ENCODE measurements at places on chromosomes 7 and 10.

GRCh38 chr7:135709508-135709907 is 18.5 kb downstream of the SLC13A4 start:
- DNase-seq = no peak

DNA sequence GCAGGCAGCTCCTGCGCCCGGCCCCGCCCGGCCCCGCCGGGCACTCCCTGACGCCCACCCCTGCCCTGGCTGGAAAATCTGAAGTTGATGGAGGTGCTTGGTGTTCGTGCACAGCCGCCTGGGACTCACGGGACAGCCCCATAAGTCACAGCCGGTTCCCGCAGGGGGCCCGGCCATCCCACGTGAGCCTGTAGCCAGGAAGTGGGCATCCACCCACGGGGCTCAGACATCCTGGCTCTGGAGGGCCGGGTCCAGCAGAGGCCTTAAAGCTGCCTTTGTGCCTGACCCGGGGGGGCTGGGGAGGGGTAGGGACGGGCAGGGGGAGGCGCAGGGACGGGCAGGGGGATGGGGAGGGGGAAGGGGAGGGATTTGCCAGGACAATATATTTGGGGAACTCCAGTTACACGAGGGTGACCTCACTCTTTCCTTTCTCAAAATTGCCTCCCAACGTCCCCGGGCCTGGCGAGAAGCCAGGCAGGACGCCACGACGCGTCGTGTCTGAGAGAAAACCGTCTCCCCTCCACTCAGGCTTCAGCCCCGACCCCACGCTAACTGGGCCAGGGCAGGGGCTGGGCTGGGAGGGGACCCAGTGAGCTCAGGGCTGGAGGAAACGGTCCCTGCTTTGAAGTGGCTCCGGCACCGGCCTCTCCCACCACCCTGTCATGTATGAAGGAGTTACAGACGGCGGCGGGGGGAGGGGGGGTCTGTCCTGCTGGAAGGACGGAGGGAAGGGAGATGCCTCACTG is 82.1 kb upstream of the PDGFA start:
- DNase-seq = no peak

GRCh38 chr7:151311294-151311864 is 30.2 kb upstream of the NUB1 start:
- DNase-seq = peak; percentile 19

GRCh38 chr7:106824458-106824857 is 40.6 kb upstream of the PIK3CG start:
- no peak for DNase-seq

GRCh38 chr10:109906316-109906715 is 17.0 kb downstream of the XPNPEP1 start:
- no peak for DNase-seq

DNA sequence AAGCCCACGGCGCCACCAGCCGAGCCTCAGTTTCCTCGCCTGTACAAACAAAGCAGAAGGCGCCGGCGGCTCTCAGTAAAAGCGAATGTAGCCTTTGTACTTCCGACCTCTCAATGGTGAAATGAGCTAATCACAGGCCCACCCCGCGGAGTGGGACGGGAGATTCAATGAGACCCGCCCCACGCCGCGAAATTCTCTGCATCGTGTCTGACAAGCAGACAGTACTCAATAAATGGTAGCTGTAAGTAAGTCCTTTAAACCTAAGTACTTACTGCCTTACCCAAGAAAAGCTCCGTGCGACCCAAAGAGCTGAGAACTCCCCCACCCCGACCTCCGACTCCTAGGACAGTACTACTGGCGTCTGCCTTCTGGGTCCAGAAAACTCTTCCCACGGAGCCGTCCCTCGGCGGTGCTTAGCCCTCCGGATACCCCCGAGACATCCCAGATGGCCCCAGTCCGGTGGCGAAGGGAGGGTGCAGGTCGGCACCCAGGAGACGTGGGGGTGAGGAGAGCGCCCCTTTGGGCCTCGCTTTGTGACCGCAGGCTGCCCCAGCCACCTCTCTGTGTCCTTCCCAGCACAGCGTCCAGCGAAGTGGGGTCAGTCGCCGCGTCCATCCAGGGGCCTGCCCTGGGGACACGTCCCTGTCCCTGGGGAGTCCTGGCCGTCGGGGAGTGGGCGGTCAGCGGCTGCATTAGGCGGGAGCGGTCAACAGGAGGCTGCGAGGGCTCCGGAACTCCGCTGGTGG is 972 bp upstream of the CXCL12 start:
- no peak for DNase-seq

GRCh38 chr10:93039110-93039509 is 21.5 kb upstream of the CYP26C1 start:
- DNase-seq = no peak

- no peak for DNase-seq
These were observed 60.9 kb downstream of the STK17A start for GRCh38 chr7:43643846-43644245.

DNA sequence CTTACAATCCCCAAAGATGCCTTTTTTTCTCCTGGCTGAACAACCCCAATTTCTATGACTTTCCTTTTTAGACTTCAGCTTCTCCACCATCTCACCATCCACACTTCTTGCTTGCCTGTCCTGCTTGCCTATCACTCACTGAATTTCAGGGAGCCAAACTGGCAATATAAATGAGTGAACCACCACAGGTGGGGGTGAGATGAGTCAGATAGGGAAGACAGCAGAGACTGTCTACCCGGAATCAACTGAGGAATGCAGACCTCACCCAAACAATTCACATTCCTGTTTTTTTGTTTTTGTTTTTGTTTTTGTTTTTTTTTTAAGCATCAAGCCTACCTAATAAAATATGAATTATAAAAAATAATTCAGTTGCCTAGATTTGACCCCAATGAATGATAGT is 273.8 kb downstream of the NRG3 start:
- no peak for DNase-seq

DNA sequence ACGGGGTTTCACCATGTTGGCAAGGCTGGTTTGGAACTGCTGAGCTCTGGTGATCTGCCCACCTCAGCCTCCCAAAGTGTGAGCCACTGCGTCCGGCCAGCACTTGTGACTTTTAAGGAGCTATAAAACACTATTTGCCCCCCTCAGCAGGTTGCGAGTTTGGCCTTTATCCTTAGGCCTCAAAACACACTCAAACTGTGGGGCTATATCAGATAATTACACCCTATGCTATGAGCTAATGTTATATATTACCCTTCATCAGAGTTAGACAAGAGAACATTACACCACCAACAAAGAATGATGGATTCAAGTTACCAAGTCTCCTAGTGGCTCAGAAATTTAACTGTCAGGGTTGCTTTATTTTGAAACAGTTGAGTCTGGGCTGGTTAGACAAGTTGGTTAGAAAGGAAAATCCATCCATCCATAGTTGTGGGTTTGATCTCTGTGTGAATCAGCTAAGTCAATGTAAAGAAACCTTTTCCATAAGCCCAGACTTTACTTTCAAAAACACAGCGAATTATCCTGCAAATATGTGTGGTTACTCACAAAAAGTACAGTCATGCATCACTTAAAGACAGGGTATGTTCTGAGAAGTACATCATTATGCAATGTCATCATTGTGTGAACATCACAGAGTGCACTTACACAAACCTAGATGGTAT is 115.8 kb downstream of the SEMA3D start:
- DNase-seq = no peak

DNA sequence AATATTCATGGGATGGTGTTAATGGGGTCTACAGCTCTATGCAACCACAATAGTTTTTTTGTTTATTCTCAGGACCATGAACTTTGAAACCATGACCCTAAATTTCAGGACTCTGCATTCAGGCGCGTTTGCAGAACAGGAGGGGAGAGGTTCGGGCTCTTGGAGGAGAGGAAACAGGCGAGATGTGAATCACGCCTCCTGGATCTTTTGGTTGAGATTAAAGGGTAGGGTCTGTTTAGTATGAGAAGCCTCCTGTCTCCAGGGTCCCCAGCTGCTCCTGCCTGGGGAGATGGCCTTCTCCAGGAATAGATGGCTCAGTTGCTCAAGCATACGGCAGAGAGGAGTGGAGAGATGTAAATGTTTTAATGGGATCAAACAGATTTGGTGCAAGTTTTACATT is 18.2 kb downstream of the TLL2 start:
- no peak for DNase-seq

DNA sequence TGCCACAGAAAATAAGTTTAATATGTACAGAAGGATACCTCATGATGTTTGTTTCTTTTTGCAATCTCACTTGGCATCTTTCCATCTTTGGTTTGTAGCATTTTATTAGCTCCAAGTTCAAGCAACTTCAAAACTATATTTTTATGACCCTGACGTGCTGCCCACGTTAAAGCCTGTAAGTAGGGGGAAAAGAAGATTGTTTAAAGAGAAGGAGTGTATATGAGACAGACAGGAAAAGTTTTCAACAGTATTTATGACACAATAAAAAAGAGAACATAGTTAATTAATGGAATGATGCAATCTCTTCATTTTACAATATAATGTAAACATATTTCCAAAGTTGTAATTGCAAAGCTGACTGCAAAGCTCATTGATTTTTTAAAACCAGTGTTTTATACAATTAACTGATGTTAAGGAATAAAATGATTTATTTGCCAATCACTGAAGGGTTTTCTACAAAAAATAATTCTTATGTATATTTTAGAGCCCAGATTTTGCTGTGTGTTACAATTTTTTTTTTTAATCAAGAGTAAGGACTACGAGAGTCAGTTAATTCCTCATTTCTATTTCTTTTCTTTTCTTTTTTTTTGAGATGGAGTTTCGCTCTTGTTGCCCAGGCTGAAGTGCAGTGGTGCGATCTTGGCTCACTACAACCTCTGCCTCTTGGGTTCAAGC is 42.5 kb downstream of the ASZ1 start:
- DNase-seq = no peak

DNA sequence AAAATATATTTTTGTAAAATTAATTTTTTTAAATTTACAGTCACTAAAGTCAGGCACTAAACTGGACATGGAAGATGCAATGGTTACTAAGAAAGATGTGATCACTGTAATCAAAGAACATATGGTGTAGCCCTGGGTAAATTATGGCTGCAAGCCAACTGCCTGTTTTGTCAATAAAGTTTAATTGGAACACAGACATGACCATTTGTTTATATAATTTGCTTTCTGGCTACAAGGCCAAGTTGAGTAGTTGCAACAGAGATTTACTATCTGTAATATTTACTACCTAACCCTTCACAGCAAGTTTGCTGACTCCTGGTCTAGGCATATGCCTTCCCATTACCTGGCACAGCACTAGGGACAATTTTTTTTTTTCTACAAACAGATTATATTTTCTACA is 448.9 kb downstream of the ADRA2A start:
- DNase-seq = no peak

GRCh38 chr10:114350751-114351150 is 53.6 kb downstream of the AFAP1L2 start:
- DNase-seq = no peak

DNA sequence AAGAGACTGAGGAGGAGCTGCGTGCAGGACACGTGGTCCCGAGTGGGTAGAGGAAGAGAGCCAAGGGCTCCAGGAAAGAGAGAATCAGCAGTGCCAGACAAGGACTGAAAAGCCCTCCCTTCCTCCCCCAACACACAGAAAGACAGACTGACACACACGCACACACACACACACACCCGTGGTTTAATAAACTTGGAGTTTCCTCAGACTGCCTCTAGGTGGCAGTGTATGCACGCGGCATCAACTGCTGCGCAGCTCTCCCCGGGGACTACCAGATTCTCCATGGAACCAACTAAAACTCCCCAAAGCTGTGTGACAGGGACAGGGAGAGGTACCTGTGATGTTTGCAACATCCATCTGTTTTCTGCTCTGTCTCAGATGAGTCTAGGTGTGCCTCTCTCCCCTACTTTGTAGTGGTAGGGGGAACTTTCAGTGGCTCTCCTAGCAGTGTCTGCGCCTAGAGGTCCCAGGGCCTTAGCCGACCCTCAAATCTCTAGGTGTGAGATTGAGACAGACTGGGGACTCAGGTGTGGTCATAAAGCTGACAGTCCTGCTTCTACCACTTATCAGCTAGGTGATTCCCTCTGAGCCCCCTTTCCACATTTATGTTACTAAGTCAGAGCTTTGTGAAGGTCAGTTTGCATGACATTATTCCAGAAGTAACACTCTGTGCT is 9.3 kb upstream of the TSPAN14 start:
- DNase-seq = peak; percentile 52

DNA sequence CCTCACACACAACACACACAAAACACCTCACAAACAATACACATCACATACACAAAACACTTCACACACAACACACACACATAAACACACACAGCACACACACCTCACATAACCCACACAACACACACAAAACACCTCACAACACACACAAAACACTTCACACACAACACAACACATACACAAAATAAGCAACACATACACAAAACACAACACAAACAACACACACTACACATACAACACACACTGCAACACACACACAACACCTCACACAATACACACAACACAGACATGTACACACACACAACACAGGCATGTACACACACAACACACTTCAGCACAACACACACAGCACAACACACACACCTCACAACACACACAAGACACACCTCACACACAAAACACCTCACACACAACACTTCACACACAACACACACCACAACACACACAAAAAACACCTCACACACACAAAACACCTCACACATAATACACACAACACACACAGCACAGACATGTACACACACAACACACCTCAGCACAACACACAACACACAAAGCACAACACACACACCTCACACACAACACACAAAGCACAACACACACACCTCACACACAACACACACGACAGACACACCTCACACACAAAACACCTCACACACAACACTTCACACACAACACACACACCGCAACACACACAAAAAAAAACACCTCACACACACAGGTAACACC is 107.5 kb downstream of the TNS3 start:
- DNase-seq = no peak

DNA sequence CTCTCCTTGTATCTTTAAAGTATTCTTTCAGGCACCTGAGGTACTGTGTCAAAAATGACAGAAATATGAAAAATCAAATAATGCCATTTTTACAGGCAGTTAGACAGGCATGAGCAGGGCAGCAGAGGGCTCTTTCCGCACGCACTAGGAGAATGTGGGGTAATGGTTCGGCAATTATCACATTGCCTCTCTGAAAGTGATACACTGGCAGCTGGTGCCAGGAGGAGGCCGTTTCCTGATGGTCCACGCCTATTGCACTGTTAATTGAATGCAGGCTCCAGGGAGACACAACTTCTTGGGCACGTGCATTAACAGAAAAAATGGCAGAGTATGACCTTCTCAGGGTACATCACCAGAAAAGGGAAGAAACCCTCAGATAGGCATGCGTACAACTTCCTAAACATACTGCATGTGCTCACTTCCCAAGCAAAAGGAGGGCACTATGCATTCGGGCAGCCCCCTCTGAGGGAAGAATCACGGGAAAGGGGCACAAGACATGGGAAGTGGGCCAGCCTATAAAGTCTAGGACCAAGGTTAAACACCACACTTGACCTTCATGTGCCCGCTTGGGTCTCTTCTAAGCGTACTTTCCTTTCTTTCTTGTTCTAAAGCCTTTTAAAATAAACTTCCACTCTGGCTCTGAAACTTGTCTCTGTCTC is 161.7 kb downstream of the TNS3 start:
- peak; percentile 81 for DNase-seq

- DNase-seq = no peak
These were observed 547.5 kb upstream of the C7orf33 start for GRCh38 chr7:148042935-148043631.

GRCh38 chr7:45098983-45099839 is 10.4 kb upstream of the NACAD start:
- DNase-seq = no peak

- no peak for DNase-seq
These were observed 167.7 kb downstream of the SEMA3D start for GRCh38 chr7:85019176-85019575.

GRCh38 chr10:29973921-29974320 is 85.5 kb downstream of the JCAD start:
- DNase-seq = no peak

GRCh38 chr7:79420464-79420863 is 33.0 kb downstream of the MAGI2 start:
- DNase-seq = no peak
